NT2/D1 (cell line): ENCODE measurements at places on chromosomes 1 and 21.

GRCh38 chr1:50246869-50247268, 138.1 kb downstream of the ELAVL4 start:
- DNase-seq, result no peak

DNA sequence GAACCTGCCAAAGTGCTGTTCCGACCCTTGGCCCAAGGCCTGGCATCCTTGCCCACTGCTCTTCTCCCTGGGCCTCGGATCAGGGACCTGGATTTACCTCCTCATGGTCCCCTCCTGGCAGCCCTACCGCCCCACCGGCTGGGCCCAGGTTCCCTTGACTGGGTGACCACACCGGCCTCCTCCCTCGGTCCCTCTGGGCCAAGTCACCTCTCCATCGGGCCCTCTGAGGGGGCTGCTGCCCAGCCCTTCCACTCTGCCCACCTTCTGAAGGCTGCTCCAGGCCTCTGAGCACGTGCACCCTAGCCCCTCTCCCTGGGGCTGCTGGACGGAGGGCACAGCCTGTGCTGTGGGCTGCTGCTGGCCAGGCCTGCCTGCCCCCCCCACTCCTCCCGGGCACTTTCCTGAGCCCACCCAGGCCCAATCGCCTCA, 9.3 kb upstream of the MMEL1 start:
- DNase-seq, result no peak

GRCh38 chr1:119083479-119083878, 57.0 kb downstream of the WARS2 start:
- DNase-seq, result no peak

- no peak for DNase-seq
Measured at GRCh38 chr1:115118086-115118485, 28.8 kb upstream of the TSPAN2 start.
